ENCODE measurements at places on chromosomes 4 and X.

DNA sequence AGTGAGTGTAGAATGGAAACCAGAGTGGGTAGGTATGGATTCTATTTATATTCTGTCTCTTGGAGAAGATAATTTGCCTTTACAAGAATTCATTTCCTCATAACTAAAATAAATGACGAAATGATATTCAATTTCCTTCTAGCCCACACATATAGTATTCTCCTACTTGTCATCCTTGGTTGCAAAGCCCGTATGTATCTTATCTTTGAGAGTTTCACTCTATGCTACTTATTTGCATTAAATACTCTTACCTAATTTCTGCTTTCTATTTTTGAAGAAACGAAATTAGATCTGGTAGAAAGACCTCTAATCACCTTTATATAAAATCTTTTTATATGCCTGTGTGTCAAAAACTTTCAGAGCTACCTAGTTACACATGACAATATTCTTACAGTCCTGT is 457.7 kb downstream of the NKX6-1 start:
- DNase-seq: no peak

GRCh38 chrX:97057349-97057909 is 173.7 kb downstream of the RPA4 start:
- no peak for DNase-seq

- DNase-seq: no peak
Measured at GRCh38 chr4:38757945-38758600, 24.7 kb downstream of the TLR10 start.

- DNase-seq: no peak
Measured at GRCh38 chr4:41426539-41426938, 111.4 kb upstream of the LIMCH1 start.

DNA sequence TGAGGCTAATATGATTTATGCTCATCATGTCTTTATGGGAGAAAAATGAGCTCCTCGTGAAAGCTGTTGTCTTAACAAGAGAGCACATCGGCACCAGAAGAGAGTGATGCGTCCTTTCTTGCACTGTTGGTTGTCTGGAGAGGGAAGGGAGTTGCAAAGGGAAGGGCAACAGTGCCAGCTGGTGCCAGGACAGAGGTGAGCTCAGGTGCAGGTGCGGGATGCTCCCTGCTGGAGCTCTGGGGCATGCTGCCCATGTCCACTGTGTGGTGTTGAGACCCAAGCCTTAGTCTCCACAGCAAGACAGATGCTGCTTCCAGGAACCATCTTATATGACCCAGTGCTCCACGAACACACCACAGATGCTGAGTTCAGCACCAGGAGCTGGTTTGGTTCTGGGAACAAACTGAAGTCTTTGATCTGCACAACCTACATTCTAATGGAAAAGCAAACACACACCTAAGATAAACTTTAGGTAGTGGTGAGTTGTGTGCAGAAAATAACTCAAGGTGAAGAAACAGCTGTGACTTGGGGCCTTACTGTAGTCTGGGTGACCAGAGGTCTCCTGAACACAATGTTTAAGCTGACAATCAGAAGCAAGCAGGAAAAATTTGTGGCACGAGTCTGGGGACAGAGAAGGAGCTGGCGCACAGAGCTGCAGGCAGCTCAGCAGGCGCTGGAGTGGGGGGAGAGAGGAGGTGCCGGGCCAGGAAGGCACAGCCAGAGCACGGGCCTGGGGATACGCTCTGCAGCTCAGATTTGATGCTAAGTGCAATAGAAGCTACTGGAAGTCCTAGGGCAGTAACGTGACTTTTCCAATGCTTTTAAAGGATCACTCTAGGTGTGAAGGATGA is 73.2 kb downstream of the HAUS3 start:
- no peak for DNase-seq

DNA sequence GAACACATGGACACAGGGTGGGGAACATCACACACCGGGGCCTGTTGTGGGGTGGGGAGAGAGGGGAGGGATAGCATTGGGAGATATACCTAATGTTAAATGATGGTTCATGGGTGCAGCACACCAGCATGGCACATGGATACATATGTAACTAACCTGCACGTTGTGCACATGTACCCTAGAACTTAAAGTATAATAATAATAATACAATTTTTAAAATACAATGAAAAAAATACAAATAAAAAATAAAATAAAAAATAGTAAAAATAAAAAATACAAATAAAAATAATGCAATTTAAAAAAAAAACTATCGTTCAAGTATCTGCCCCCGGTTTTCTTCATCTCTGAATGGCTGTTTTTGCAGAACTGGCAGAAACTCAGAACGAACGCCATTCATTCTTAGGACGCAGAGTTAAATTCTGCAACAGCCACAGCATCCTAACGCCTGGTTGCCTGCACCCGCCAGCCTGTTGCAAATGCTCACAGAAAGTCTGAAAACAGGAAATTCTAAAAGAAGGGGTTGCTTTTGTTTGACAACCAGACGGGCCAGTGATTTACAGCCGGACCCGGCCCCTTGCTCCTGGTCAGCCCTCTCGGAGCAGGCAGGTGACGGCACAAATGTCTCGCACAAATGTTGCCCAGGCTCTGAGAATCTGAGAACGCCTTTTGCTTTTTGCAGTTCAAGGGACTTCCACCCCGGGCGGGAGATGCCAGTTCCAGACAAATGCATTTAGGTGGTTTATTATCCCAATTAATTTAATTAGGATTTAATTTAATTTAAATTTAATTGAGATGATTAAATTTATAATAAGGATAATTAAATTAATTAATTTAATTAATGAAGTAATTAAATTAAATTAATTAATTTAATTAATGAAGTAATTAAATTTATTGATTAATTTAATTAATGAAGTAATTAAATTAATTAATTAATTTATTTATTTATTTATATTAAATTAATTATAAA is 47.8 kb downstream of the CRLF2 start:
- no peak for DNase-seq

GRCh38 chr4:105998171-105999063 is 103.1 kb downstream of the NPNT start:
- no peak for DNase-seq

DNA sequence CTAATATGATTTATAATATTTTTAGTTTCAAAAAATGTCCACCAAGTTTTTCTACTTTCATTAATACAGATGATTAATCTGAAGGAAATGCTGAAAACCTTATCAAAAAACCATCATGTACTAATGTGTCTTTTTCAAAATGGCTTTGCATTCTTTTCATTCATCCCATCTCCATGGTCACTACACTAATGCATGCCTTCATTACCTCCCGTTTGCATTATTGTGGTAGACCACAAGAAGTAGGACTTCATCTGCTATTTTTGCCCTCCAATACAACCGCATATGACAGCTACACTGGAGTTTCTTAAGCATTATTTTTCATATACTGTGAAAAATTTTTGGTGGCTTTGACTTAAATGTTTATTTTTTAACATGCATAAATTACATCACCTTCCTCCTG is 37.9 kb upstream of the FSTL5 start:
- no peak for DNase-seq

GRCh38 chr4:144461906-144462305 is 184.1 kb upstream of the HHIP start:
- no peak for DNase-seq

DNA sequence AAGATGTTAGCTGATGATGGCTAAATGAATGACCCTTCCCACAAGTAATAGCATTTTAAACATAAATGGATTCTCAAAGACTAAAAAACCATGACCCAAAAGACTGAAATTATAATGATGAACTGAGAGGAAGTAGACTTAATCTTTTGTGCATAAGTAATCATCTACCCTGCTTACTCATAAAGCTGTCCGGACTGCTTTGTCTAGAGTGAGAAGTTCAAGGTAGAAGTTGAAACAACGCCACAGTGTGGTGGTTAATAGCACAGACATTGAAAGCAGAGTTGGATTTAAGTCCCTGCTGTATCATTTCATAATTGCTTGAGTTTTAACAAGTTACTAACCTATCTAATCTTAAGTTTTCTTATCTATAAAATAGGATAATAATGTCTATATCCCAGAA is 346.6 kb downstream of the CENPC start:
- DNase-seq: no peak

GRCh38 chr4:53688186-53688790 is 97.0 kb upstream of the LNX1 start:
- DNase-seq: peak; percentile 8

- DNase-seq: no peak
Measured at GRCh38 chr4:72513227-72513626, 55.8 kb downstream of the ADAMTS3 start.

DNA sequence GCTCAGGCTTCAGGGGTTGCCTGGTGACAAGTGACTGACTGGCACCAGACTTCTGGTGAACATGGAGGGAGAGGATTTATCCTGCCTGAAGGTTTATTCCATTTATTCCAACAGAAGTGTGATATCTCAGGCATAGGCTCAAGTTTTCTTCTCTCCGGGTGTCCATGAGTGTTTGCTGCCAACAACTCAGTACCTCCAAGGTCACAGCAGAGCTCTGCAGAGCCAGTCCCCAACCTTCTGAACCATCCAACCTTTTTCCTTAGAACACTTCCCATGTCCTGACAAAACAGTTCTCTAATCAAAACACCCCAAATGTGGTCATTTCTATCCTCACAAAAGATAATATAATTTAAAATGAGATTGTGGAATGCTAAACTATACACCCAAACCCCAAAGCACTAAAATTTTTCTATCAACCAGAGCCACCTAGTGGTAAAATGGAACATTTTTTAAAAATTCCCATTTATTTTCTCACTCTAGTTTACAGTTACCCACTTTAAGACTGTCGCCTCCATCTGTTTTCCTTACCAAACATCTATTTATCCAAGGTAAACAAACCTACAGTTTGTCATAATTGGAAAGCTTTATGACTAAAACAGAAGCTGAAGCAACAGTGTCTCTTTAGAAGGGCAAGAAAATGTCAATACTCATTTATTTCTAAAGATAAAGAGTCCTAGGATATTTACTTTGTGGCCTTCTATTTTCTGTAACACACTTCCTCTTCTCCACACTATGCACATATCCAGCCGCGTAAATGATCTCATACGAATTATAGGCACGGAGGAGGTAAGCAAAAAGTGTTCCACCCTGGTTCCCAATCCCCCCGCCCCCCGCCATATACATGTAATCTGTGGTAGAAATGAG is 39.5 kb downstream of the TMEM154 start:
- no peak for DNase-seq
